ENCODE measurements at places on chromosomes 1 and 21. TPM values are rescaled to one million over a fixed set of nuclear protein-coding genes. Genes with fewer than 3 reads are reported as not detected.

NBPF14 gene
- 47.4 TPM for total RNA-seq

ACTL8 gene
- under 0.01 TPM for total RNA-seq

KCNT2 gene
- total RNA-seq, result 0.27 TPM

CFAP107 gene
- not detected for total RNA-seq

TBX15 gene
- total RNA-seq, result under 0.01 TPM

HPCA gene
- not detected for total RNA-seq

NTRK1 gene
- 7.5 TPM for total RNA-seq

ECM1 gene
- total RNA-seq, result 1.1 TPM

TNNT2 gene
- not detected for total RNA-seq

HES2 gene
- total RNA-seq, result under 0.01 TPM

PLA2G2F gene
- total RNA-seq, result under 0.01 TPM

PTPRU gene
- total RNA-seq, result 0.27 TPM

RNU1-1 gene
- total RNA-seq, result under 0.01 TPM

SNX7 gene
- 0.54 TPM for total RNA-seq

AMIGO1 gene
- 1.1 TPM for total RNA-seq

NIPAL3 gene
- 48.7 TPM for total RNA-seq

PLD5 gene
- not detected for total RNA-seq

FCRLB gene
- 0.54 TPM for total RNA-seq

C1QA gene
- total RNA-seq, result 0.27 TPM

NDUFS2 gene
- 106 TPM for total RNA-seq

KRTAP15-1 gene
- total RNA-seq, result not detected

FYB2 gene
- total RNA-seq, result not detected

OPTC gene
- total RNA-seq, result not detected

RGS16 gene
- total RNA-seq, result 0.27 TPM

GSTM5 gene
- 0.27 TPM for total RNA-seq

KRTAP12-2 gene
- under 0.01 TPM for total RNA-seq

Data from hematopoietic multipotent progenitor cell (in vitro differentiated cells).